BJ (cell line): ENCODE measurements at places on chromosomes 11 and 22. TPM values are rescaled to one million over a fixed set of nuclear protein-coding genes. Genes with fewer than 3 reads are reported as not detected.

GRCh38 chr11:105398636-105399035, 211.2 kb upstream of the GRIA4 start:
- no peak for DNase-seq

GRCh38 chr11:3159296-3160190, 5.6 kb downstream of the OSBPL5 start:
- DNase-seq: no peak

TMEM218 gene
- polyA plus RNA-seq: 15.1 and 20.6 TPM in 2 replicates

- DNase-seq: no peak
Measured at GRCh38 chr11:32121012-32121411, 30.1 kb downstream of the RCN1 start.

DNA sequence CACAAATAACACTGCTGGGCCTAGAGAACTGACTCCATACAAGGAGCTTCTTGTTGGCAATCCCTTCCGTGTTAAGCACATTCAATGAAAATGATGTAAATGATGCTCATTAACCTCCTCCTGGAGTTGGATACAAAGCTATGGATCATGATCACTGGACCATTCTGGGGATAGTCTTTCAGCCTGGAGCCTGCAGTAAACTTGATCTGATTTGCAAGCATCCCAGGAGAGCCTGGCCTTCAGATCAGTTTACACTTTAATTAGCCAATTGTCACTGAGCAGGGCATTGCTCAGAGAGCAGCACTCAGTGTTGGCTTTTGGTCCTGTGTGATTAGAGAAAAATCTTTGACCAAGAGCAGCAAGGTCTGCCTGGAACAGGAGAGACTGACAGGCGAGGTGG, 45.6 kb downstream of the ARFGAP3 start:
- no peak for DNase-seq

DNA sequence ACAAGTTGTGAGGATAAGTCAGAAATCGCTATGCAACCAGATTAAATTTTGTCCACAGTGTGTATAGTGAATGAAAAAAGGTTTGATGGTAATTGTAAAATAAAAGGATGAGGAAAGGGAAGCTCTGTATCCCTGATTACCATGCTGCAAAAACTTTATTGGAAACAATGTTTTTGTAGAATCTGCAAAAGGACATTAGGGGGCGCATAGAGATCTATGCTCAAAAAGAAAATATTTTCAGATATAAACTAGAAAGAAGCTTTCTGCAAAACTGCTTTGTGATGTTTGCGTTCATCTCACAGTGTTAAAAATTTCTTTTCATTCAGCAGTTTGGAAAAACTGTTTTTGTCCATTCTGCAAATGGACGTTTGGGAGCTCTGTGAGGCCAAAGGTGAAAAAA, 390.5 kb downstream of the OR4C45 start:
- DNase-seq: no peak

DNA sequence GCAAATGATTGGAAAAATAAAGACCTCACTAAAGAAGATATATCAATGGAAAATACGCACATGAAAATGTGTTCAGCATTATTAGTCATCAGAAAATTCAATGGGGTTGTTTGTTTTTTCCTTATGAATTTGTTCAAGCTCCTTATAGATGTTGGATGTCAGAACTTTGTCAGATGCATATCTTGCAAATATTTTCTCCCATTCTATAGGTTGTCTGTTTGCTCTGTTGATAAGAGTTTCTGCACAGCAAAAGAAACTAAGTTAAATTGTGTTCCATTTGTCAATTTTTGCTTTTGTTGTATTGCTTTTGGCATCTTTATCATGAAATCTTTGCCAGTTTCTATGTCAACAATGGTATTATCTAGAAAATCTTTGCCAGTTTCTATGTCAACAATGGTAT, 633.9 kb upstream of the CHORDC1 start:
- DNase-seq: no peak

GRCh38 chr11:57360991-57361390, 20.0 kb downstream of the PRG3 start:
- DNase-seq: no peak

DNA sequence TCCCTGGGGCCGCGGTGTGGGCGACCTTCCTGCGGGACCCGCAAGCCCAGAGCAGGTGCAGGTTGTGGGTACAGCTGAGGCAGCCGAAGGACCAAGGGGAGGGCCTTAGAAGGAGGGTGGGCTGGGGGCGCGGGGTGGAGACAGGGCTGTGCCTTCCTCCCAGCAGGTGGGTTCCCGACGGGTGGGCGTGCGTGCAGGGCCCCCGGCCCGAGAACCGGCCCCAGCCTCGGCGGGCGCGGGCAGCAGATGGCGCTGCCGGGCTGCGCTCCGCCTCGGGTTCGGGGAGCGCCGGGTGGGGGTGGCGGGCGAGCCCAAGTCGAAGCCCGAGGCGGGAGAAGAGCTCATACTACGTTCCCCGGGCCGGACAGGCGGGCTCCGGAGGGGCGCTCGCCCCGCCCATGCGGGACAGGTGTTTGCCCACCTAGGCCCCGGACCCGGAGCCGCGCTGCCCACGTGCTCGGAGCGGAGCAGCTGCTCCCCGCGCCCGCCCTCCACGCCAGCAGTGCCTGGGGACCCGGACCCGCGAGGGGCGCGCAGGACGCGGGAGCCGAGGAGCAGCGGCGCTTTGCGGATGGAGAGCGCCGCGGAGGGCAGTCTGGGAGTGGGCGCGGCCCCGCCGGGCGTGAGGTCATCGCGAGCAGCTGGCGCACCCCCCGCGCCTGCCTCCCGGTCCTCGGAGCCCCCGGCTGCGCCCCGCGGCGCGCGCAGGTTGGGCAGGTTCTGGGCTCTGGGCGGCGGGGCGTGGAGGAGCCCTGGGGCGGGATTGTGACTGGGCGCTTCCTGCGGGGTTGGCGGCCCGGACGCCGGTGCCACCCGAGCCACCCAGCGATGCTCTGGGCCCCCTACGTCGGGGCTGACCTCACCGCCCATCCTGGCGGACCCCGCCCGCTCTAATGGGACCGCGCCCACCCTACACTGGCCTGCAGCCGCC, 25.3 kb downstream of the DUSP8 start:
- no peak for DNase-seq

DEPDC7 gene
- 4.2 and 7.6 TPM in 2 replicates for polyA plus RNA-seq

SELENOM gene
- polyA plus RNA-seq: 215 and 292 TPM in 2 replicates

OPCML gene
- polyA plus RNA-seq: 1.3 and 2.0 TPM in 2 replicates
